ENCODE measurements at places on chromosomes 4 and X. TPM values are rescaled to one million over a fixed set of nuclear protein-coding genes. Genes with fewer than 3 reads are reported as not detected.

Gene FAM149A
- polyA plus RNA-seq: 47.7 TPM

Gene DCAF8L1
- polyA plus RNA-seq: not detected

Gene SLC34A2
- polyA plus RNA-seq: 30.0 TPM

Gene DCAF4L1
- 0.55 TPM for polyA plus RNA-seq

Gene POU4F2
- not detected for polyA plus RNA-seq

Gene IL1RAPL1
- polyA plus RNA-seq: 2.0 TPM

Gene MAGEB17
- 0.13 TPM for polyA plus RNA-seq

Gene CFAP99
- 0.91 TPM for polyA plus RNA-seq

Data from renal pelvis (tissue), 12 donors.